ENCODE measurements at places on chromosomes 6 and 20.
A peak's percentile ranks its signal among the peaks of the same experiment; 100 is the strongest.

DNA sequence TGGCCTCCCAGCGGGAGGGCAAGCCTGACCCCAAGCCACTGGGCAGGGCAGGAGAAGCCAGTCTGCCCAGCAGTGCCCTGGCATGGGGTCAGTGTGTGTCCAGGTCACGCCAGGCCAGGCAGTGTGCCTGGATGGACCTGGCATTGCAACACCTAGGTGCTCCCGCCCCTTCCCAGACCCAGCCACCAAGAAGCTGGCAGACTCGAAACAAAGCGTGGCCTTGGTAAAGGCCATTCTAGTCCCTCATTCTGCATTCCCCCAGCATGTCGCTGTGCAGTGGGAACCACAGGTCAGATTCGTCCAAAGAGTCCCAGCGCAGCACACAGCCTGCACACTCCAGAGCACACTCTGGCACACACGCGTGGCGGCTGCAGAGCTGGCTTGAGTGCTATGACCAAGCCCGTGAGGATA lies 19.3 kb upstream of the APMAP start:
- DNase-seq = no peak

DNA sequence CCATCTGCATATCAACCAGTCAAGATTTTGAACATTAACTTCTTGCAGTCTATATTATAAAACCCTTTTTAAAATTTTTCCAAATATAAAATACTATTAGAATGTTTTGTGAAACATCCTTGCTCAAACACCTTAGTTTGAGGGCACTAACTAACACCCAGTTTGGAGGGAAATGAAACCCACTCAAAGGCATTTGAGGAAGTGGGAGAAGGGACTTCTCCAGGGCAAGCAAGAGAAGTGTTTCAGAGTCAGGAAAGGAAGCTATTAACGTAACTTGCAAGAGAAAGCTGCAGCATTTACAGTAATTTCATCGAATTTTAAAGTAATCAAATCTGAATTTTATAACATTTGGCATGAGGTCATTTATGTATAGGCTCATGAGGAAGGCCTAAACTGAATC lies 21.3 kb downstream of the MTFR2 start:
- DNase-seq = peak; percentile 65

GRCh38 chr6:99790679-99791078 lies 184.0 kb downstream of the PRDM13 start:
- DNase-seq = peak; percentile 6

GRCh38 chr6:158039571-158040050 lies 57.9 kb downstream of the SYNJ2 start:
- DNase-seq = no peak

DNA sequence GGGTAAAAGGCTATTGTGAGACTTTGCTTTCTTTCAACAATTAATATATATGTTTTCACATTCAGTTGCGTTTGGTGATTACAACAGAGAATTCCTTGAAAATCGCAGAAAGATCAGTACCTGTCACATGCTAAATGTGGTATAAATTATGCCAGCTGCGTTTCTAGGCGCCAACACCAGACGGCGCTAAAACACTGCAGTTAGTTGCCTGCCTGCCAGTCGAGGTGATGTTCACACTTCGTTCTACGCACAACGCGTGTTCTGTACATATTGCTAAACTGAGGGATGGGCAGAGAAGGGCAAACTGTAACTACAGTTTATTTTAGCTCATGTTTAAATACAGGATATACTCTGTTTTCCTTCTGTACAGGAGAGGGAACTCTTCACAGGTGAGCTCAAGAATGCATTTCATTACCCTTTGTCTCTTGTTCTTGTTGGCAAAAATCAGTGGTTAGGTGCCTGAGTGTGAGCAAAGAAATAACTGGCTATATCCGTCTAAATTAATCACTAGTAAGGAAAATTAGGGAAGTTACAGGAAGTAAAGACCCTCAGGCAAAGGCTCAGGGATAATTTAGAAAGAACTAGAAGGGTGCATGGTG lies 100.1 kb upstream of the RGS17 start:
- DNase-seq = no peak

GRCh38 chr20:34559311-34560140 lies 1.0 kb downstream of the MAP1LC3A start:
- DNase-seq = no peak

DNA sequence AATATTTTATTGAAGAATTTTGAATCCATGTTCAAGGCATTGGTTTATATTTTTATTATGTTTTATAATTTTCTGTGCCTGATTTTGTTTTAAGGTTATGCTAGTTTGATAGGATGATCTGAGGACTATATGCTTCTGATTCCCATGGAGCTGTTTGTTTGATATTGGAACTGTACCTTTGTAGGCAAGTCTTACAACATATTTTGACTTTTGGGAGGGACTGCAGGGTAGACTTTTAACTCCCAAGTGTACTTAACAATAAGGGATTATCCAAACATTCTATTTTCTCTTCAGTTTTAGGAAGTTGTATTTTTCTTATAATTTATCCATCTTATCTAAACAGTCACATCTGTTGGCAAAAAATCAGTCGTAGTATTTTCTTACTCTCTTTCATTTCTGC lies 82.6 kb downstream of the HIVEP1 start:
- no peak for DNase-seq

DNA sequence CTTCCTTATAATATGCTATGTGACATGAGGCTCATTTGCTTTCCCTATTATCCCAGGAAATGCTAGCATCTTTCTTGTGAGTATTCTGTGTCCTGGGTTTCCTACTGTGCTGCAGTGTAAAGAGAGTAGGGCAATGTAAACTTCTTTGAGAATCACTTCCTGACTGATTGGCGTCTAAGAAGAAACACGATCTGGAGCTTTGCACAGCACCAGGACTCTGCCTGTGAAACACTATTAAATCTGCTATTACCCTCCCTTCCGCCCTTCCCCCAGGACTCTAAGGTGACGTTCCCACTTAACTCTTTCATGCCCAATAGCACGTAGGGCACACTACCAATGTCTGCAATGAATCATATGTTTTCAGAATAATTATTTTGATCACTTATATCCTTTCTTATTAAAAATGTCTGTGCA lies 607.3 kb upstream of the CITED2 start:
- no peak for DNase-seq

GRCh38 chr6:7707787-7708186 lies 18.1 kb upstream of the BMP6 start:
- no peak for DNase-seq

- DNase-seq = peak; percentile 84
These were observed 12.8 kb downstream of the RGS17 start for GRCh38 chr6:153117986-153118879.

- no peak for DNase-seq
These were observed 27.0 kb downstream of the FITM2 start for GRCh38 chr20:44284032-44284431.
